ENCODE measurements at places on chromosomes 2 and 18.

DNA sequence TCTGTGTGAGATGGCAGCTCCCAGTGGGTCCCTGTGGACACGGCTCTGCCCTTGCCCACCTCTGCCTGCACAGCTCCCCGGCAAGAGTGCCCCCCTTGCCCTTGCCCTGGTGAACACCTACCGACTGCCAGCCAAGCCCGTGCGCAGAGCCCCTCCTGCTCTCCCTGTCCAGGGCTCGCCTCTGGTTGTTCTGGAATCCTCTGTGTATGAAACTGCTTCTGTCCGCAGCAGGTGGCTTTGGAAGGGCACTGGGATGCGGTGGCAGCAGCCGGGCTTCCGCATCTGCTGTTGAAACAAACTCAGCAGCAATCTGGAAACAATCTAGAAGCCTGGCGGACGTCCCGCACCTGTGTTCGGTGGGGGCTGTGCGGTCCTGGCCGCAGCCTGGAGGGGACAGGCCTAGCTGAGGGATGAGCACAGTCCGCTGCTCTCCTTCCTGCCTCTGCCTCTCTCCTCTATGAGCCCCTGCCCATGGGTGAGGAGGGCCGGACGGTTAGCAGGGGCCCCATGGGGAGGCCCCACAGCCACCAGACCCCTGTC lies 34.0 kb upstream of the KLF11 start:
- no peak for DNase-seq

- no peak for DNase-seq
Observed at GRCh38 chr2:16185801-16186272, 245.5 kb downstream of the MYCN start.

GRCh38 chr2:66252109-66252508 lies 182.8 kb upstream of the MEIS1 start:
- no peak for DNase-seq

DNA sequence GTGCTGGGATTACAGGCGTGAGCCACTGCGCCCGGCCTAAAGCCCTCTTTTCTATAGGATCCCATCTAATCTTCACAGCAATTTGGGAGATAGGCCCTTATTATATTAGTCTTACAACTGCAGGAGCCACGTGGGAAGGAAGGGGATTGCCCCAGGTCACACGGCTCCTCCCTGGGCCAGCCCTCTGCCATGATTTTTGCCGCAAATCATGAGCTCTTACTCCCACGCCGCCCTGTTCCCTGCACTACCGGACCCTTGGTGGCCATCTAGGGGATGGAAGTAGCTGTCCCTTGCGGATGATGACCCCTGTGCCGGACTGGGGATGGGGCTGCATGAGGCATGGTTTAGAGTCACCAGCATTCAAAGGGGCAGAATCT lies 28.4 kb upstream of the PTMA start:
- DNase-seq = no peak

DNA sequence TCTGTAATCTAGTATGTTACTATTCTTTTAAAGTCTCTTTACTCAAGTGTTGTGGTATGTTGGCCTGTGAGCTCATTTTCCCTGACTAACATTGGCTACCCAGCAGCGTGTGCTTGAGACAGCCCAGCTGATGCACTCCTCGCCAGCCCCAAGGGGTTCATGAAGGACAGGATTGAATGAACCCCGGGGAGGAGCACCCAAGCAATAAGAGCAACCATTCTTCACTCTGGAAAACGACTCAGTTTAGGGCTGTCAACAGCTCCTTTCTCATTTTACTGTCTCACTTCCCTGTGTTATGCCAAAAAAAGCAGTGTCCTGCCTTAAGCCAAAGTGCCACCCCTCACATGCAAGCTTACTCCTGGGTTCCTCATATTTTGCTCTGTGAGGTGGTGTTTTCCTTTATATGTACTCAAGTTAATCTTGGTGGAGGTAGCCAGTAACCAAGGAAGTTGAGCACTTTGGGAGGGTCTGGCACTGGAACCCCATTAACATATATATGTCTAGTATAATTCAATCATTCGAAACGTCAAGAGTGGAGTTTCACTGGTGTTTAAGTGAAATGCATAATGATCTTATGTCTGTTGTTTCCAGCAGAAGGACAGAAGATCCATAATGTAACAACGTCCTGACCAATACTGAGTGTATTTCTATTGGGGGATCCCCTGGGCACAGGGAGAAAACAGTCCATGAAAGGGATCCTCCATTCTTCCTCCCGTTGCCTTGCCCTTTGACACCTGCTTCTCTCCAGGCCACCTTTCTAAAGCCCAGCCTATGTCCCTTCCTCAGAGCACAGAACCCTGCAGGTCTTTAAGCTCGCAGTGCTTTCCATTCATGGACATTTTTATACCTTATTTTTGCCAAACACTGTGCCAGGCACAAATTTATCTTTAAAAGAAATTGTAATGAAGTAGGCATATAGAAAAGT lies 43.2 kb downstream of the ATIC start:
- DNase-seq = no peak

GRCh38 chr18:59515147-59515546 lies 156.1 kb upstream of the LMAN1 start:
- DNase-seq = no peak

GRCh38 chr2:181764095-181764963 lies 84.0 kb upstream of the NEUROD1 start:
- DNase-seq = no peak

DNA sequence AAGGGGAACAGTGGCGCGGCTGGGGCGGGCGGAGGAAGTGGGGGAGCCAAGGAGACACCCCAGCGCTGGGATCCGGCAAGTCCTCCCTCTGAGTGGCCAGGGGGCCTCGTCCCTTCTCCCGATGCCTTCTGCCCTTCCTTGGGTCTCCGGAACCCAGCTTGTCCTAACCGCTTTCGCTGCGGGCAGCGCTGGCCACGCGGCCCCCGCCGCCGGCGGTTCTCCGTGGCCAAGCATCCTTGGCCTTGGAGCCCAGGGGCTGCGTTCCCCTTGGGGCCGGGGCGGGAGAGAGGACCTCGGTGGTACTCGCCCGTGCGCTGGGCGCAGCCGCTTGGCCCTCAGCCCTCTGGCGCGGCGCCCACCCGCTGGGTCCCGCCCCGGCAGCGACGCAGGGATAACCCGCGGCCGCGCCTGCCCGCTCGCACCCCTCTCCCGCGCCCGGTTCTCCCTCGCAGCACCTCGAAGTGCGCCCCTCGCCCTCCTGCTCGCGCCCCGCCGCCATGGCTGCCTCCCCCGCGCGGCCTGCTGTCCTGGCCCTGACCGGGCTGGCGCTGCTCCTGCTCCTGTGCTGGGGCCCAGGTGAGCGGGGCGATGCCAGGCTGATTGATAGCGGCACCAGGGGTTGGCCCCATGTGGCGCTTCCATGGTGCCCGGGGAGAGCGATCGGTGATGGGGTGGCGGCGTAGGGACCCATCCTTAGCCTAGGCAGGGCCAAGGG lies 128.7 kb downstream of the UXS1 start:
- no peak for DNase-seq

DNA sequence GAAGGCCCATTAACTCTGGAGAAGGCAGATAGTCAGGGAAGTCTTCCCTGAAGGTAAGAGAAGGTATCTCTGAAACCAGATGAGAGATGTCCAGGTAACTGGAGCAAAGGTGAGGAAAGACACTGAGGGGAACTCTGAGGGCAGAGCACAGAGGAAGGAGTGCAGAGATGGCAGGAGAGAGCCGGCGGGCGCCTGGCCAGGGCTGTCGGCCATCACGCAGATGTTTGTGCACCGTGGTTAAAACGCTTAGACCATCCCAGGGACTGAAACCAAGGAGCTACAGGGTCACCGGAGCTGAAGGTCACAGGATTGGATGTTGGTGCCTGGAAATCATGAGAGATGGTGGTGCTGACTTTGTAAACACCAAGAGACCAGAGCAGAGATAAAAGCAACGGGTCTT lies 55.4 kb downstream of the LAMA1 start:
- DNase-seq = no peak

DNA sequence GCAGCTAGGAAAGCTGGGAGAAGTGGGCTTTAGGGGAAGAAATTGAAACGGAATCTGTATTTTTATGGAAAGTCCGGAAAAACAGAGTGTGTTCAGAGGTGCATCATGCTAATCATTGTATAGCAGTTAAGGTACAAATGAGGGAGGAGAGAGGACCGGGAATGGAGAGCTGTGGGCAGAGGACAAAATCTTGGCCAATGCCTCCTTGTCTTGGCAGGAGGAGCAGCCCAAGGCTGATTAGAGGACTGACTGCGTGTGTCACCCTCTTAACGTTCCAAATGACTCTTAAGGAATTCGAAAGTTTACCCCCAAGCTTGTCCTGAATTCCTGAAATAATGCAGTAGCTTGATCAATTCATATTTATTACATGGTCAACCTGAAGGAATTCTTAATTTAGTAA lies 81.0 kb downstream of the ZNF236 start:
- DNase-seq = no peak

GRCh38 chr18:49227441-49228165 lies 232.8 kb downstream of the DYM start:
- DNase-seq = peak; percentile 61

DNA sequence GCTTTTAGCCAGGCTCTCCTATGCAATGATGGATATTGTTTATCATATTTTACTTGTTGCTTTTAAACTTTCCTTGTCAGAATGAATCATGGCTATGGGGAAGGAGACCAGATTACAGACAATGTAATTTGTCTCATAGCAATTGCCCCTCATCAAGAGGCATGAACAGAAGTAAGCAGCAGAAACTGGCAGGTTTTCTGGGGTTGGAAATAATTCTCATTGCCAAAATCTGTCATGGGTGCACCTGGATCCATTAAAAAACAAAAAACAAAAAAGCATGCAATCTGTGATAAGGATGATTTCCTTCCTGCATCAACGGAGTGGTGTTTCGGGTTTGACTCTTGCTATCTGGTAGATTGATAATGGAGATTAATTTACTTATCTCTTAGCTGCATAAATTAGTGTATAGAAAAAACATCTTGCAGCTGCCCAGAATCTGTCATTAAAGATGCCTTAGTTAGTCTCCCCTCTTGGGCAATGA lies 419.6 kb downstream of the SOX11 start:
- DNase-seq = no peak

DNA sequence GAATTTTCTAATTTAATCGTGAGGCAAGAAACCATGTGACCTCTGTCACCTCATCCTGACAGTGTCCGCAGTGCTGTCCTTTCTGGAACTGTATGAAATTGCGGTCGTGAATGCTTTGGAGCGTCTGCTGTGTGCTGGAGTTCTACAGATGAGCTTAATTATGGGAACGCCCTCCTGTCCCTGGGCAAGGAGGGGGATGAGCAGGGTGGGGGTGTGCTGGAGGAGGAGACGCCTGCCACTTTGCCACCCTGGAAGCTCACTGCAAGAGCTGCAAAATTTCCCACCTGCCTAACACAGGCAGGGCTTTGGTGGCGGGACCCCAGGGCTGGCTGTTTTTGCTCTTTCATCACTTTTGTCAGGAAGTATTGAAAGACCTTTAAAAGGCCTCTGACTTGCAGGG lies 6.5 kb downstream of the LPIN1 start:
- DNase-seq = no peak

DNA sequence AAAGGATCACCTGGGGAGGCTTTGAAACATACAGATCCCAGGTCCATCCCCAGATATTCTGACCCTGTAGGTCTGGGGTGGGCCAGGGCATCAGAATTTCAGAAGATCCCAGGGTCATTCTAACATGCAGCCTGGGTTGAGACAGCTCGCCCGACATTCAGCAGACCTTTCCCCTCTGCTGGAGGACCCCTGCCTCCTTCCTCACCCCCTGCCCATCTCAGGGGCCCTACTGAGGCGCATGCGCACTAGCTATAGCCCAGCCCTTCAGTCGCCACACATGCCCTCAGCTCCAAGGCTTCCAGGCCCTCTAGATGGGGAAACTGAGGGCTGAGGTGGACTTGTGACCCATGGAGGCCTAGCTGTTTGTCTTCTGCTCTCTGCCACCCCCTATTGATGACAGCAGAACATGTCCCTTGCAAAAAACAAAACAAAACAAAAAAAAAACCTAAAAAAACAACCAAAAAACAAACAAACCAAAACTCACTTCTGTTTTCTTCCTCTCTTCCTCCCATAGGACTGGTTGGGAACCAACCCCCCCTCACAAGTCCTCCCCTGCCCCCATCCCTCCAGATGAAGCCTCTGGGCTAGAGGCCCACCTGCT lies 91.3 kb downstream of the ZBTB7C start:
- DNase-seq = no peak

DNA sequence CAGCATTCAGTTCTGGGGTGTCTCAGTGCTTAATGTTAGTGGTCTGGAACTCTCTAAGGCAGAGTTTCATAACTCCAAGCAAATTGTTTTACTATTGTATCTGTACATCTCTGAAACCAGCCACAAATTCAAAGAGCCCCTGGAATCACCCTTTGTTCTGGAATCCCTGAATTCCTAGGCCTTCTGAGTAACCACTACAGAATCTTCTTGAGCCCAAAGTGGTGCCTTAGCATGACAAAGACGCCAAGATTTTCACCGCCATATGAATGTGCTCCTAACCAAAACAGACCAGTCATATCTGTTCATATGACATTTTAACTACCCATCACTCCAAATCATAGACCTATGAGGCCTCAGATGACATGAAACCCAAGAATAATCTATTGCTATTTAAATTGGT lies 668.1 kb downstream of the EPHA4 start:
- DNase-seq = no peak

DNA sequence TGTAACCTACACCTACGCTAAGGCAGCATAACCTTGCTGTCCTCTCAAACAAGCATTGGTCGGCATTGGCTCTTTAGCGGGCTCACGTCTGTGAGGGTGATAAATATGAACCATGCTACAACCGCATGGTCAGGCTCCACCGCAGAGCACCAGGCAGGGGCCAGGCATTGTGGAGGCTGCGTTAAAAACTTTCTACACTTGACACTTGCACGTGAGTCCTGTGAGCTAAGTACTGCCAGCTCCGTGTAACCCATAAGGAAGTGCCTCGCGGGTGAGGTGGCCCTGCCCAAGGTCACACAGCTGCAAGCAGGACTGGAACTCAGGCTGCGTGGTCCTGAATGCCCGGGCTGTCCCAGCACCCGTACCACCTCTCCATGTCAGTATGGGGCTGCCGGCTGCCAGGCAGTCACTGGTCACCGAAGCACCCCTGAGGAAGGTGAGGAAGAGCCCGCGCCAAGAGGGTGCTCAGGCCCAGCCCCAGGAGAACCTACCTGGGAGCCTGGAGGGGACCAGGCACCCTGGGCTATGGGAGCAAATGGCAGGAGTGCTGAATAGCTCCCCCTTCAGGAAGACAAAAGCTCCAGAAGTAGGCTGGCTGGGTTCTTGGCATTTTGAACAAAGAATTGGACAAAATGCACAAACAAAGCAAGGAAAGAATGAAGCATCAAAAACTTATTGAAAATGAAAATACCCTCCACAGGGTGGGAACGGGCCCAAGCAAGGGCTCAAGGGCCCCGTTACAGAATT lies 271.1 kb upstream of the RAB6C start:
- DNase-seq = no peak

DNA sequence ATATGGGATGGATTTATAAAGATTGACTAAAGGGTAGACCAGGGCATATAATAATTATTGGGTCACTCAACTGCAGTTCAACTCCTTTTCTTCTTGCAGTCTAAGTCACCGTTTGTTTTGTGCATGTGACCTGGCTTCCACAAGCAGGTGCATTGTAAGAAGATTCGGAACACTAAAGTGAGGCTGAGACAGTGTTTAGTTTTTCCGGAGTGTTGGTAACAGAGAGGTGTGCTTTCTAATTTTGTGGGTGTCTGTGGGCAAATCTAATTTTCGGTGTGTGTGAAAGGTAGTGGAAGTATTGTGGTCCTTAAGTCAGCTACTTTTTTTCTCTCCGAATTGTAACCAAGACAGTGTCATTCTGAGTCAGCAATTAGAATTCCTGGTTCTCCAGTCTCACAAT lies 184.5 kb downstream of the CDH19 start:
- DNase-seq = no peak
